ENCODE measurements at places on chromosomes 13 and 19.

GRCh38 chr19:41156207-41156606 is 36.8 kb upstream of the CYP2S1 start:
- DNase-seq = no peak

GRCh38 chr19:15015946-15016542 is 33.2 kb upstream of the CASP14 start:
- no peak for DNase-seq

GRCh38 chr13:60627071-60627686 is 230.2 kb downstream of the TDRD3 start:
- DNase-seq = peak; percentile 13

DNA sequence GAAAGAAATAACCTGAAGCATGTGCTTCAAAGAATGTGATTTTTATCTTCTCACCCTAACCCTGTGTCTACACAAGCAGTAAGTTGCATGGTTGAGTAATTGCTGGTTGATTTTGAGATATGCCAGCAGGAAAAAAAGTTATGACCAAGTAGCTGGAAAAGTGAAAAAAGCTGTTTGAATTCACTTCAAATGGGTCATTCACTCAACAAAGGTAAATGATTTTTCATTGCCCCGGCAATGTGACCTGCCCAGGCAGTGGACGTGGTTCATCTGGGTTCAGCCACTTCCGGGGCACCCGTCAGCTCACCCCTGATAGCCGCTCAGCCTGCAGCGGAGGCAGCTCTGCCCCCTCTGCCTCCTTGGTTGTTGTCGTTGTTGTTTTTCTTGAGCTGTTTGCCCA is 18.5 kb downstream of the TNFRSF19 start:
- no peak for DNase-seq

GRCh38 chr13:52399046-52399445 is 6.9 kb downstream of the THSD1 start:
- no peak for DNase-seq

DNA sequence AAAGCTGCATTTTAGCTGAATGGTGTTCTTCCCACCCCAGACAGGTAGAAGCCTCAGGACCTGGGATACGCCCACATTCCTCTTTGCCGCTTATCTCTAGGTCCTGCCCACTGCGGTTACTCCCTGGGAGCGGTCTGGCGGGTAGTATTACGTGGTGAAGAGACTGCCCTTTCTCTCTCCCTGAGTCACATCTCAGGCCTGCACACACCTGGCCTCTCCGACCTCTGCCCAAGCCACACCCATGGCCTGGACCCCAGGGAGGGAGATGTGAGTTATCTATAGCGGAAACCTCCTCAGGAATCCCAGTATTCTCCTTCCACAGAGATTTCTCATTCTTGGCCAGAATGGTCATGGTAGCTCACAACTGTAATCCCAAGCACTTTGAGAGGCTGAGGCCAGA is 17.3 kb downstream of the RHPN2 start:
- DNase-seq = peak; percentile 37

DNA sequence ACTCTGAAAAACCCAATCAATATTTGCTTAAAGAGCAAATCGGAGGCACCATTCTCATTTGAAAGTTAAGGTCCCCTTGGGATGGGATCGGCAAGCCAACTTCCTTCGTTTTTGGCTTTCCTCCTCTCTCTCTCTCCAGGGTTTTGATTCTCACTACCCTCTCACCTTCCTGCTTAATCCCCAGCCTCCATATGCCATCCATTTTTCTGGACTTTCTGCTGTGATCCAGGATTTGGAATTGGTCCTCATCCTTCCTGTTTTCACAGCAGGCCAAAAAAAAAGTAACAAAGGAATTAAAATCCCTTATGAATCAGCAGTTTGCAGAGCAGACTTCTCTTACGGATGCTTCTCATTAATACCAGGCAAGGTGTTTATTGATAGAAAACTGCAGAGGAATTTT is 283.1 kb upstream of the TMTC4 start:
- no peak for DNase-seq

DNA sequence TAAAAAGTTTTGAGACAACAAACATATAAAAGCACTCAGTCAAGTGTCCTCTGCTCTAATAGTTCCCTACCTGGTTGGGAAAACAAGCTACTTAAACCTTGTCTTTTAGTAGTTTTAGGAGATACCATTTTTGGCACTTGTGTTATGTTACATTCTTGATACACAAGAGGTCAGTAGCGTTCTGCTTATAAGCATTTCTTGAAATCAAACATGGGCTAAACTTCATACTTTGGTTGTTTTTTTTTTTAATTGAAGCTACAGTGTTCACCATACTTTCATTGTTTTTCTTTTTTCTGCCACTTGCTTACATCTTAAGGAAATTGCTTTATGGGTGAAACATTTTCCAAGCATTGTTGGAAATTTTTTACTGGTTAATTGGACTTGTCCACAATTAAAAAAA is 12.9 kb downstream of the NHLRC3 start:
- DNase-seq = peak; percentile 24

DNA sequence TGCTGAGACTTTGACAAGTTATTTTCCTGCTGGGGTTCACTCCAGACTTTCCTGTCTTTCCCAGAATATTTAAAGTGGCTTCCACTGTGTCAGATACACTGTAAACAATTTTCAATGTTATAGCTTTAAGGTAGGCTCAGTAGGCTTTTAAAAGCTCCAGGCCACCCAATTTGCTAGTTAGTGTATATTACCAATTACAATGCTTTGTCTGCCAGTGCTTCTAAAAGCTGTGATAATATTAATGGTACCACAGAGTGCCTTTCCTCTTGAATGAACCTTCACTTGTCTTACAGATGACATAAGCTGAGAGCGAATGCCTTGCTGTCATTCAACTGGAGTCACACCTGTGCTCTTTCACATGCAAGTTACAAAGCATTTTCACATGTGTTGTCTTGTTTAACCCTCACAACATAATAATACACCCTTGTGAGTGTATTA is 239.7 kb upstream of the HTR2A start:
- no peak for DNase-seq

GRCh38 chr13:20053016-20053415 is 94.5 kb downstream of the ZMYM2 start:
- DNase-seq = peak; percentile 23

DNA sequence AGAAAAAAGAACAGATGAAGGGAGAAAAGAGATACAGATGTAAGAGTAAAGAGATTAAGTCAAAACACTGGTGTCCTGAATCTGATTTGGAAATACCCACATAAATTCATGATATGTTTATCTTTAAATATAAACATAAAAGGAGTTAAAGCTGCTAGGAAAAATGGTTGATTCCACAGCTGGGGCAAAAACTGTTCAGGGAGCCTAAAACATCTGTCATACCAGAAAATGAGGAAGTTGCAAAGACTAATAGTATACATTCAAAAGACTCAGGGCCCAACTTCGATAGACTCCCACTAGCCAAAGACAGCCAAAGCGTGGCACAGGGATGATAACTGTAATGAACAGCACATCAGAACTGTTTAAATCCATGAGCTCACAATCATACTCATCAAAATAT is 62.0 kb downstream of the ABCC4 start:
- DNase-seq = no peak

DNA sequence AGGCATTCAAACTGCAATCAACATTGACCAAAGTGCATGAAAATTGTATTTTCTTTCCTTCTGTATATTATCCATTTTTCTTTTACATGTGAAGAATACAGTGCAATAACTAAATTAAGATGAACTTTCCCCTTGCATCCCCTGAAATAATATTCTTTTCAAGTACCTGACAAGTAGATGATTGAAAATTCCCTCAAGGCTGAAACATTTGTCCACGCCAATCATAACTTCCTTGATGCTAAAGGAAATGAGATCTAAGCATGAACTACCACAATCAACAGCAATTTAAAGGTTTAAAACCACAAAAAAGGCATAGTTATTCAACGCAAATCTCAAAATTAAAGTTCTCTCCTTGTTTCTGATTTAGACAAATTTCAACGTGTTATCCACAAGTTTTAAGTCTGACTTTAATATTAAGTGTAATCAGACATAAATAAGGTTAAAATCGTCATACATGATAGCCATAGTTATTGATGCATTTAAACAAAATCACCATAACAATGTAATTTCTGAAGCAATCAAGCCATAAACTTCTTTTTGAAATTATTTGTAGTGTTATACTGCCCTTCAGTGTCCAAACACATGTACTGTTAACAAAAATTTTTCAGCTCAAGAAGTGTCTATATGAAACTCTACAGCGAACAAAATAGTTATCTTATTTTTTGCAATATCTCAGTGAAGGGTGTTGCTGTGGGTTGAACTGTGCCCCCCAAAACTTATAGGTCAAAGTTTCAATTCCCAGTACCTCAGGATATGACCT is 169.5 kb downstream of the DCLK1 start:
- DNase-seq = no peak

DNA sequence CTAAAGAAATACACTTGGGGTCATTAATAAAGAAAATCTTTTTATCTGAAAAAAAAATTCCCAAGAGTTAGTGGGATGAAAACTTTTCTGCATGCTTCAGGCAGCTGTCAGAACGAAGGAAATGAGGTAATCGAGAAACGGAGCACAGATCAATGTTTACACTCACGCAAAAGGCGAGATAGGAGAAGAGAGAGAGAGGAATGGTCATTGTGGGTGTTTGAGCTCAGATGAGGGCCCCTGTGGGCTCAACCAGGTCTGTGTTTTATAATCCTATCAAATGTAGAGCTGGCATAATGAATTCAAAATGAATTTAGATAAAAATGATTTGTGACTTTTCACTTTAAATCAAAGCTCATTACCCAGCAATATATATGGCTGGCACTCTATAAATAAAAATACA is 6.3 kb upstream of the RXFP2 start:
- peak; percentile 2 for DNase-seq

DNA sequence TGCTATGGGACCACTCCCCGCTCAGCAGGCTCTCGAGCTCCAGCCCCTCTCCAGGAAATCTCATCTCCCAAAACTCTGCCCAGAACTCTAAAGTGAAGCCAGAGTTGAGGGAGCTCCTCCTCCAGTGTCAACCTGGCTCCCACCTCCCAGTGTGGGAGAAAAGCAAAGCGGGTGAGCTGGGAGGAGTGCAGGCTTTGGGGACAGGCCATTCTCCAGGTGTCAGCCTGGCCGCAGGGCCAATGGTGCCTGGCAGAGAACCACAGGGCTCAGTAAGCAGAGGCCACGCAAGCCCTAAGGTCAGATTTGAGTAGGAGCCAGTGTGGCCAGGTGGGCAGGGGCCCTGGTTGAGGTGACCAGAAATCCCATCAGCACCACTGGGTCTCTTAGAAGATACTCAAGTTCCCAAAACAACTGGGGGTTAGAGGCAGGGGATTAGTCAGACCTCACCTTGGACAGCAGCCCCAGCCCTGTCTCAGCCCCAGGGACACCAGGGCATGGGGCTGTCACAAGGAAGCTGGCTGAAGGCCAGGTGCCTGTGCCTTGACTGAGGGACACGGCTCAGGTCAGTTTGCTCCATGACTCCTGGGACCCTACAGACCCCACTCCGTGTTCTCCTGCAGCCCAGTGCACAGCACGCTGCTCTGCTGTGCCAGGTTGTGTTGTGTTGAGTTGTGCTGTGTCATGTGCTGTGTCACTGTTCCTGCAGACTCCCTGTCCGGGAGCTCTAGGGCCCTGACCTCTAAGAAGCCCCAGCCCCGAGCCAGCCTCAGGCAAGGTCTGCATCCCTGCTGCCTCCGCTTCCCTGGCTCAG is 2.8 kb upstream of the ZNF181 start:
- no peak for DNase-seq

GRCh38 chr13:33101835-33102234 is 85.6 kb downstream of the KL start:
- DNase-seq = no peak

DNA sequence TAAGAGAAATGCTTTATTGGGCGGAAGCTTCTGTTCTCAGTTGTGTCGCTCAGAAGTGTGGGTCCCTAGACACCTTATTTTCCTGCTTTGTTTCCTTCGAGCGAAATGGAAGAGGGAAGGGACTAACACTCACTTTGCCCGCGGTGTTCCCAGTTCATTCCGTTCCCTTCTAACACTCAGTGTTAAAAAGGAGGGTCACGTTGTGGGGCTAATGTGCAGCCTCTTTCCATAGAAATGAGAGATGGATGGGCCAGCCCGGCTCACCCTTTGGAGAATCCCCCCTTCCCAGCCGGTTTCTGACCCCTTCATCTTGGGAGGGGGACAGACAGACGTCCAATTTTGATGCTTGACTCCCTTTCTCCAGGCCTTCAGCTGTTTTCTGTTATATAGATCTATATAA is 2.3 kb downstream of the ATP11A start:
- DNase-seq = no peak

- DNase-seq = no peak
Measured at GRCh38 chr19:31335716-31336115, 13.5 kb downstream of the TSHZ3 start.

GRCh38 chr13:35700671-35701070 is 224.2 kb upstream of the MAB21L1 start:
- DNase-seq = peak; percentile 74

DNA sequence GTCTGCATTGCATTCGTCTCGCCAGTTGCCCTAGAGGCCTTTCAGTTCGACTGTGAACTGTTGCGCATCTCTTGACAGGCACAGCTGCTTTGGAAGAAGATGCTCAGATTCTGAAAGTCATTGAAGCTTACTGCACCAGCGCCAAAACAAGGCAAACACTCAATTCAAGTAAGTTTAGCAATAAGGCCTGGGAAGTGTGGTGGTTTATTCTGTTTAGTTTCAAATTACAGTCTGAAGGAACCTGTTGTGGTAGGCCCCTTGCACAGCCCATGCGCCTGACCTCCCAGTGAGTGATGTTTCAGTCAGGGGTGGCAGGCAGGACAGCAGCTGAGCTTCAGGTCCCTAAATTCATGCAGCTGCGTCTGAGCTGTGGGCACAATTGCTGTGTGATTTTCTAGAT is 32.2 kb upstream of the TEX29 start:
- no peak for DNase-seq

DNA sequence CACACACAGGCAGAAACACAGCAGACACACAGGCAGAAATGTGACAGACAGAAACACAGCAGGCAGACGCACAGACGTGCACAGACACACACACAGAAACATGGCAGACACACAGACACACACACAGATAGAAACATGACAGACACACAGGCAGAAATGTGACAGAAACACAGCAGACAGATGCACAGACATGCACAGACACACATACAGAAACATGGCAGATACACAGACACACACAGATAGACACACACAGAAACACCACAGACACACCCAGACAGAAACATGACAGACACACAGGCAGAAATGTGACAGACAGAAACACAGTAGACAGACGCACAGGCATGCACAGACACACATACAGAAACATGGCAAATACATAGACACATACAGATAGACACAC is 1.3 kb downstream of the TBXA2R start:
- DNase-seq = no peak

DNA sequence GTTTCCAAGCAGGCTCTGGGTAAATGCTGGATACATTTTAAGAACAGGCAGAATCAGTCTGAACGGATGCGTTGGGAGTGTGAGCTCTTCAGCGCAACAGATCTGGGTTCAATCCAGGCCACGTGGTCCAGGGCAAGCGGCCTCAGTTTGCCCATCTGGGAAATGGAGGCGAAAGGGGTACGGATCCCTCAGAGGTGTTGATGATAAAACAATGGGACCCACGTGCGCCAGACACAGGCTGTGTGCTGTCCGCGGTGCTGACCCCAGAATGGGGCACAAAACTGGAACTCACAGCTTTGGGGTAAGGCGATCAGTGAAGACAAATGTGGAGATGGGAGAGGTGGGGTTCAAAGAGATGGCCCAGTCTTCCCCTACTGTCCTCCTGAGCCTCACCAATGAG is 13.1 kb upstream of the PDE4C start:
- no peak for DNase-seq

GRCh38 chr13:113535381-113535781 is 44.9 kb upstream of the DCUN1D2 start:
- DNase-seq = no peak

- no peak for DNase-seq
Measured at GRCh38 chr19:15305582-15306334, 26.6 kb downstream of the BRD4 start.

- DNase-seq = no peak
Measured at GRCh38 chr19:42480335-42481095, 37.8 kb upstream of the CXCL17 start.
